AG04450 (cell line): ENCODE measurements at places on chromosomes 4 and X.

GRCh38 chr4:61251129-61251528 lies 51.0 kb downstream of the ADGRL3 start:
- DNase-seq = no peak

GRCh38 chrX:18733287-18733686 lies 25.8 kb downstream of the PPEF1 start:
- DNase-seq = no peak

DNA sequence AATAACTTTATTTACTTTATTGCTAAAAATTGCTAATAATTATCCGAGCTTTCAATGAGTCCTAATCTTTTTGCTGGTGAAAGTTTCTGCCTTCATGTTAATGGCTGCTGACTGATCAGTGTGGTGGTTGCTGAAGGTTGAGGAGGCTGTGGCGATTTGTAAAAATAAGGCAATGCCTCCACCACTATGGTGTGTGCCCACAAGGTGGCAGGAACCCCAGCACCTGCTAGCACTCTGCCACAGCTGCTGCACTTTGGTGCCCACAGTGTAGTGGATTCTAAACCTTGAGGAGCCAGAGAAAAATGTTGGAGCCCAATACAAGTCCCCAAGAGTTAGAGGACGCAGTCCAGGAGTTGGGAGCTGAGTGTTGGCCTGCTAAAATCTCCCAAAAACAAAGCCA lies 1237.1 kb downstream of the PCDH19 start:
- DNase-seq = no peak

- no peak for DNase-seq
Observed at GRCh38 chrX:153414856-153415510, 3.7 kb downstream of the ZFP92 start.

GRCh38 chr4:128287141-128287870 lies at the start of gene PGRMC2:
Gene PGRMC2 (minus strand): TSS chr4:128287813. CDS start chr4:128287790, 23 bp downstream.
- no peak for DNase-seq

DNA sequence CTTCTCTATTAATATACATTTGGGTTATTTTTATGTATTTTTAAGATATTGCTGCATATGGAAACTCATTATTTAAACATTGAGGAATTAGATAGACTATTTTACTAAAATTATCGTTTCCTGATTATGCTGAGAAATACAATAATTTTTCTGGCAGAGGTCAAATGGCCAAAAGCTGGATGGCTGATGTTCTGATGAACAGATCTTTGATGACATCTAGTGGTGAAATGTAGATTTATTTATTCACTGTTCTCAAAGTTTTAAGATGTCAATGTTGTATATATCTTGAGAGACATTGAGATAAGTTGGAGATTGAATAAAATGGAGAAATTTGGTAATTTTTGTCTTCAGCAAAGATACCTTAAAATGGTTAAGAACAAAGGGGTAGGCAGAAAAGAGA lies 96.2 kb downstream of the UGT8 start:
- DNase-seq = no peak

DNA sequence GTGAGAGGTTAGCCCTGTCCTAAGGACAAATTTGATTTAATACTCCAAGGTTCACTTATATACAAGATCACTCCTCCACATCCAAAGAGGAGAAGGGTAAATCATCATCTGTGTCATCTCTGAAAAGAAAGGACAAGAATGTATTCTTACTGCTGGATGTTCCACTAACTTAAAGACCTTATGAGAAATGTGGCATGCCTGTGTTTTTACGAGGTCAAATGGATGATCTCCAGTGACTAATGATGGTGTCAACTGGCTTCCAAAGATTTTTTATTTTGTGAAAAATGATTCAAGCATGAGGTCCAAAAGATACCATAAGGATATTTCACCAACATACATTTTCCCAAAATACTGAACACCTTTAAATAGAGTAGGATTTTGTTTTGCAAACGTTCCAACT lies 143.4 kb downstream of the PTCHD1 start:
- no peak for DNase-seq

DNA sequence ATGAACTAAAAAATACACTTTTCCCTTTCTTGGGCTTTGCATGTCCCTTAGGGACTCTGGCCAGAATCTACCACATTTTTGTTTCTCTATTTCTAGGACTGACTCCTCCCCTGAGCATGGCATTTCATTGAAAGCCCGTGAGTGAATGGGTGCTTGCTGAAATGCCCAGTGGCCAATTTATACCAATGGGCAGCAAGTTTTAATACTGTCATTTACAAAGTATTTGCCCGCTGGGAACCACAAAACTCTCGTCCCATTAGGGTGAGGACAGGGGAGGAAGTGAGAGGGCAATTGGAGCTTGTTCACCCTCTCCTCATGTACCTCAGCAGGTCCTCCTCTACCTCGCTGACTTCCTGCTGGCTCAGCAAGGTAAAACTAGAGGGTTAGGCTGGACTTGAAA lies 1.1 kb downstream of the SRPX2 start:
- no peak for DNase-seq

DNA sequence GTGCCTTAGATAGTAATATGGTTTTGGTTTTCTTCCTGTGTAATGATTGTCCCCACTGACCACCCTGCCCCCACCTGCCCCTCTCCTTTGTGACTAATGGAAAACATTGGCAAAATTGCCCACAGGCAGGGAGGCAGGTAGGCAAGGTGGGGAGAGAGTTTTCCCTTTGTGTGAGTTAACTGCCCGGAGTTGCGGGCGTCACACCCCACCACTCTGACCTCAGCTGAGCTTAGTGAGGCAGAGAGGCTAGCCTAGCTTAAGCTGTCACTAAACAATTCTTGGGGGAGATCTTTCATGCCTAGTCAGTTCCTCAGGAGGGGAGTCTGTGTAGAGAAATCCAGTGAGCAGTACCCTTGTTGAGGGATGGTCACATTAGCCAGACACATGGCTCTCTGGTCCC lies 245.3 kb downstream of the BCOR start:
- DNase-seq = no peak

DNA sequence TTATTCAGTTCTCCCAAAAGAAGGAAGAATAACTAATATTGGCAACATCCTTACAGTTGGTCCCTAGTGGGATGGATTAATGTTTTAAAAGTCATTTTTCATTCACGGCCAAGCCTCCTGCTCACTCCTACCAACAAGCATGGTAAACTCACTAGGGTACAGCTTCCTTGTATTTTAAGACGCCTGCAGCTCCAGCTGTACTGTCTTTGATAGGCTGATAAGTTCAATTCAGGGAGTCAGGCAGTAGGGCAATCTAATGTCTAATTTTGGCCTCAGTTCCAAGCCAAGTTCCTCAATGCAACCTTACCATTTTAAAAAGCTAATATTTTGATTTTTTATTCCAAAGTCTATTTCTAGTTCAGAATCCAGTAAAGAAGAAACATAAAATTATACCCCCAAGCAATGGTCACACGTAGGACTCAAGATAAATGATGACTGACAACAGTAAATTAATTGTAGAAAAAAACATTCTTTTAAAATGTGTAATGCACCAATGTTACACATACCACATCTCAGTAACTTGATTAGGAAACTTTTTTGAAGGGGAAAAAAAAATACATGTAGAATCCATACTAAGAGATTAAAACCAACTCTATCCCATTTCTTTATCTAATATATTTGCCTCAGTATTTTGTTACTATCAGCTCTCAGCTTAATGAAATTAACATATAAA lies 9.3 kb downstream of the LCORL start:
- DNase-seq = no peak

GRCh38 chr4:68987007-68987406 lies 35.4 kb upstream of the UGT2A3 start:
- DNase-seq = no peak

- no peak for DNase-seq
Observed at GRCh38 chr4:109576462-109576861, 16.4 kb downstream of the MCUB start.
